Activated CD4-positive, alpha-beta T cell treated with anti-CD3 and anti-CD28 coated beads, Interleukin-2, amount 50 U/mL, for 24 hours (primary cell): ENCODE measurements at places on chromosomes 2 and 18.

- no peak for DNase-seq
Observed at GRCh38 chr2:43444989-43445645, 150.7 kb downstream of the THADA start.

- DNase-seq, result no peak
Observed at GRCh38 chr18:24543795-24544498, 83.5 kb downstream of the HRH4 start.

GRCh38 chr2:72710418-72711152 is 115.2 kb downstream of the EXOC6B start:
- DNase-seq, result no peak

- DNase-seq, result no peak
Observed at GRCh38 chr2:225140723-225141122, 98.5 kb upstream of the DOCK10 start.

DNA sequence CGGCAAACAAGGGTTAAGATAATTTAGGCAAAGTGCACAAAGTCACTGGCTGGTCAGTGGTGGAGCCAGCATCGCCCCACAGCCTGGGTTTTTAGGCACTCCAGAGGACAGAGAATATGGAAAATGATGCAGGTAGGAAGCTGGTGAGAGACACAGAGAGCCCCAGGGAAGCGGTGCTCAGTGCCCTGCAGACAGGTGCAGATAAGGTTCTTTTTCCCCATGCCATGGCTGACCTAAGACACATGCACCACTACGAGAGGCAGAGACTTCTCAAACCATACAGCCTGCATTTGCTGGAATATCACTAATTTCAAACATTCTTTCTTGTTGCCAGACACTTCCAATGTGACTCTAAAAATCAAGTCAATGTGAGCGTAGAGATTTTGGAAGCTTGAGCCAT is 205.7 kb upstream of the APCDD1 start:
- DNase-seq, result no peak

DNA sequence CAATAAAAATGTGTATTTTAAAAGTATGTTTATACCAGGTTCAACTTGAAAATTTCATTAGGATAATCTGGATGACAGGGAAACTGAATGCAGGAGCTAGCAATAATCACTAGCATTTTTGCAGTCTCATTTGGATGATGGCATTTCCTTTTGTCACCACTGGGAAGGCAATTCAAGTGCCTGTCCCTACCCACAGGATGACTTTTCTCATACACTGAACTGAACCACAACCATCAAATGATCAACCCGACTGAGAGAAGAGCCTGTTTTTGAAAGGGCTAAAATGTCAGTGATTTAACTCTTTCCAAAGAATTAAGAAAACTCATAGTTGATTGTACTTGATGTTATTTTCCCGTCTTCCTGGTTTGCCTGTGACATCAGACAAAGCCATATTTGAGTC is 115.0 kb downstream of the FAM124B start:
- no peak for DNase-seq
